Naive thymus-derived CD4-positive, alpha-beta T cell (primary cell): ENCODE measurements at places on chromosomes 7 and 10. TPM values are rescaled to one million over a fixed set of nuclear protein-coding genes. Genes with fewer than 3 reads are reported as not detected.

The LIPF gene
- total RNA-seq: not detected in 2 replicates

- no peaks in the 10 kb centered on the region for H3K27me3 ChIP-seq
- DNase-seq: no peak
- H3K4me1 ChIP-seq: no peaks in the 10 kb centered on the region
These were observed 108.4 kb upstream of the SEMA3A start for GRCh38 chr7:84302949-84303348.

The CLRN3 gene
- total RNA-seq: not detected

The FERD3L gene
- not detected for total RNA-seq

DNA sequence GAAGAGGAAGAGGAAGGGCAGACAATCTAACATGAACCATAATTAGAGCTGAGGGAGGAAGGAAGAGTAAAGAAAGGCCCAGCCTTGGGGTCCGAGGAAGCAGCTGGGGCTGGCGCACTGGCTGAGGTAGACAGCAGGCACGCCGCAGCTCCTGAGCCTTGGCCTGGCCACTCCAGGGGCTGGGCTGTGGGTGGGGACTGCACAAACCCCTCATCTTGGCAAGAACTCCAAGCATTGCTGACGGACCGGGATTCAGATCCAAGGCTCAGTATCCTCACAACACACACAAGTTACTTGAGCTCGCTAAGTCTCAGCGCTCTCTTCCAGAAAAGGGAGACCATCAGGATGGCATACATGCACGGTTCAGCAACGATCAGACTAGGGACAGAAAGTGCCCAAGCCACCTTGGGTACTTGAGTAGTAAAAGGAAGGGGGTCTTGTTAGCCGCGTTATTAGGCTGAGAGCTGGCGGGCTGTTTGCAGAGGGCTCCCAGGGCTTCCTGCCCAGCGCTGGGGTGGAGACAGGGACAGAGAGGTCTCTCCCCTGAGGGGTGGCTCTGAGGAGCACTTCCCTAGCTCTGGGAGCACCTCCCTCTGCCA, 4.5 kb downstream of the TNS3 start:
- H3K27ac ChIP-seq: no peak overlapping the region
- H3K36me3 ChIP-seq: no peaks in the 10 kb centered on the region
- no peaks in the 10 kb centered on the region for H3K4me1 ChIP-seq
- H3K27me3 ChIP-seq: no peaks in the 10 kb centered on the region
- no peak overlapping the region for H3K4me3 ChIP-seq

GRCh38 chr7:28718055-28718481, 240.1 kb downstream of the TRIL start:
- H3K36me3 ChIP-seq: no peaks in the 10 kb centered on the region
- no peaks in the 10 kb centered on the region for H3K27me3 ChIP-seq
- no peak for DNase-seq

The POU6F2 gene
- total RNA-seq: not detected

- no peaks in the 10 kb centered on the region for H3K4me1 ChIP-seq
- no peaks in the 10 kb centered on the region for H3K36me3 ChIP-seq
- no peak overlapping the region for H3K4me3 ChIP-seq
- no peak overlapping the region for H3K27ac ChIP-seq
These were observed 27.4 kb upstream of the MALRD1 start for GRCh38 chr10:19021162-19021561.

DNA sequence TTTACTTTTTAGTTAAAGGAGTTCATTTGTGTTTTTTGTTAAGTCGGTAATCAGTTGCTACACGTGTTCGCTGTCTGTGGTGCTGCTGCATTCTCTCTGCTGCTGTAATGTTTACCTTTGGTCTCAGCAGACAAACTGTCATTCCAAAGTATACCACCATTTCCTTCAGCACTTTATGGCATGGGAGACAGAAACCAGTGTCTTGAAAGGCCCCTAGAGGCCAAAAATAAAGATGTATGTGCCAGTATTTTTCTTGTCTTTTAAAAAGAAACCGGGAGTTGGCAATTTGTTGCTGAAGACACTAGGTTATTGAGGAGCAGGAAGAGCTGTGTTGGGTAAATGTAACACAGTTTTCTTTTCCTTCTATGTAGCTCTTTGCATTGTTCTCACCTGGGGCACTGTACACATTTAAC, 24.1 kb downstream of the ZNF92 start:
- no peak for DNase-seq
- no peaks in the 10 kb centered on the region for H3K27me3 ChIP-seq

GRCh38 chr10:23055424-23056185, 39.8 kb upstream of the MSRB2 start:
- no peak overlapping the region for H3K4me3 ChIP-seq
- H3K27ac ChIP-seq: no peak overlapping the region
- H3K36me3 ChIP-seq: no peaks in the 10 kb centered on the region
- no peak for DNase-seq
- H3K27me3 ChIP-seq: no peaks in the 10 kb centered on the region
- no peaks in the 10 kb centered on the region for H3K4me1 ChIP-seq

The ASB10 gene
- not detected for total RNA-seq

GRCh38 chr10:4315551-4315950, 510.5 kb upstream of the AKR1E2 start:
- H3K27me3 ChIP-seq: no peaks in the 10 kb centered on the region
- no peaks in the 10 kb centered on the region for H3K36me3 ChIP-seq
- H3K4me1 ChIP-seq: no peaks in the 10 kb centered on the region
- DNase-seq: no peak

The BCCIP gene
- 68.4 and 70.6 TPM in 2 replicates for total RNA-seq

The ZNF425 gene
- 1.0 TPM for total RNA-seq
